ENCODE measurements at places on chromosomes 16 and 17.

DNA sequence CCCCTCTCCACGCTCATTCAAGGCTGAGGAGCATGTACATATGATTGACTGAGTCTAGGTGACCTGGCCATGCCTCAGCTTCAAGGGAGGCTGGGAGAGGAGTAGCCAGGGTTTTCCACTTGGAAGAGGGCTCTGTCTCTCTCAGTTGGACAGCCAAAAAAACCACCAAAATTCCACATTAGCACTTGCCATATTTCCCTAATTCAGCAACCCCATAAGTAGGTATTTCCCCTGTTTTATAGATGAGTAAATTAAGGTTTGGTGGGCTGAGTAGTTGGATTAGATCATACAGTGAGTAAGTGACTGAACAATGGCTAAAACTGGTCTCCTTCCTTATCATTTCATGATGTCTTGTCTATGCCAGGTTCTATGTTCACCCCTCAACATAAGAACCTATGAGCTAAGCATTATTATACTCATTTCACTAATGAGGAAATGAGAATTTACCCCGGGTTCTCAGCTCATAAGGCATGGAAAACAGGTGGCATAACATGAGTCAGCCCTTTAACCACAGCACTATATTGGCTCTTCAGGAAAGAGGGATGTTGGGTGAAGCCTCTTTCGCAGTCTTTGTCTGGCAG is 68.0 kb upstream of the GAS7 start:
- no peak for DNase-seq

GRCh38 chr16:17412791-17413190 is 58.0 kb downstream of the XYLT1 start:
- DNase-seq = no peak

DNA sequence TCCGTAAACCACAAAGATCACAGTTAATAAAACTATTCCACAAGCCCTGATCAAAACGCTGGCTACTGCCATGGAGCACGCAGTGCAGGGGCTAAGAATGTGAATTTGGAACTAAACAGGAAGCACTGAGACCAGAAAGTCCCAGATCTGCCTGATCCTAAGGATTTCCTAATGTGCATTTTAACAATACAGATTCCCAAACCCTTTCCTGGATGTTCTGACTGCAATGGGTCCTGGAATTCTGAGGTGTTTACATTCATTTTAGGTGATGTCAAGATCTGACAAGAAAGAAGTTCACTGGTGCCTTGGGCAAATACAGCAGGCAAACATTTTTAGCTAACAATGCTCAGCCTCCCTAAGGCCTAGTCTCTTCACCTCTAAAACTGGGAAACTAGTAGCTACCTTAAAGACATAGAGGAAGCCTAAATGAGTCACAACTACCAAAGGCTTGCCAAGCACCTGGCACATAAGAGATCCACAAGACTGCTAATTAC is 10.3 kb downstream of the NSMCE1 start:
- DNase-seq = no peak

DNA sequence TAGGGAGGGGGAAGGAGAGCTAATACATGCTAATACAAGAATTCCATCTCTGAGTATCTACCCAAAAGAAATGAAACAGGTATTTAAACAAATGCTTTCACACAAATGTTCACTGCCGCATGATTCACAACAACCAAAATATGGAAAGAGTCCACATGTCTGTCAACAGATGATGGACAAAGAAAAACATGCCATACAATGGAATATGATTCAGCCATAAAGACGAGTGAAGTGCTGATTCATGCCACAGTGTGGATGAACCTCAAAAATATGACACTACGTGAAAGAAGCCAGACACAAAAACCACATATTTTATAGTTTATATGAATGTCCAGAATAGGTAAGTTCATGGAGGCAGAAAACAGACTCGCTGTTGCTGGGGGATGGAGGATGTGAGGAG is 321.4 kb downstream of the FOXL1 start:
- DNase-seq = no peak

DNA sequence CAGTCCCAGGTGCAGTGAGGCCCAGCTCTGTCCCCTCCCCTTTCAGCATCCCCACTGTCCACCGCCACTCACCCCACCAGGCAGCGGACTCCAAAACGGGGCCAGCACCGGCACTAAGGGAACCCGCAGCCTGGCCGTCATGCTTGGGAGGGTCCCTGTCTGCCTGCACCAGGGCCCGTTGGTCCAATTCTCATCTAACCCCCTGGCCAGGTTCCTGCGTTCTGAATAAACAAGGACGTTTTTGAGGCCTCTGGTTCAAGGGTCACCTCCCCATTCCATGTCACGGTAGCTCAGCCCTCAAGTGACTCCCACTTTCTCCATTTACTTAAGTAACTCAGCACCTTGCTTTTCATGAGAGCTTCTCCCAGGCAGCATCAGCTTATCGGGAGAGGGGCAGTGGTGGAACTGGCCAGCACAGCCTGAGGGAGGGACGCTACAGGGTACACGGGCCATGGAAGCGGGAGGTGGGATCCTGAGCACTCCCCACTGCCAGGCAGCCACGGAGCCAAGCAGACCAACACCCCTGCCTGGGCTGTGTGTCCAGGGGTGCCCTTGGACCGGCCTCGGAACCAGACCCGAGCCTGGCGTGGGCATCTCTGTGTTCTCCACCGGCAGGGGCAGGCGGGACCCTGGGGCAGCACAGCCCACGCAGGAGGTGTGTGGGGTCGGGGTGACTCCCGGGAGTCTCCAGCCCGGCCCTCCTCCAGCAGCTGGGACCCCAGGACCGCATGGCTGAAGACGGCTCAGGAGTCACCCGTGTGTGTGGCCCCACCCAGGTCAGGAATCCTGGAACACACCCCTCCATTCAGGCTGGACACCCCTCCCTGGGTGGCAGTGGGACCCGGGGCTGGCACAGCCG is 74.9 kb upstream of the GNG13 start:
- DNase-seq = no peak

DNA sequence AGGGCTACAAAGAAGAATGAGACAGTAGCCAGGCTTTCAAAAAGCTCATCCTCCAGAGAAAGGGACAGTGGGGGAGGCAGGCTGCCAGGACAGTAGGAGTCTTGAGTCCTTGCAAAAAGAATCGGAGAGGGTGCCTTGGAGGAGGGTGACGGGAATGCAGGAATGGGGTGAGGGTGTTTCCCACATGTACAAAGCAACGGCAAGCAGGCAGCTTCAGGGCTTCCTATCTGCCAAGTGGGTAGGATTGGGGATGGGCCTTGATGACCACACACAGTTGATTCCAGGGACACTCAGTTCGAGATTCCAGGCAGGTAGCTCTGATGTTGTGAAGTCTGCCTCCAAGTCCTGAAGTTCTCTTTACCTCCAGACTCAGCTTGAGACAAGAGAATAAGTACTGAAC is 54.4 kb downstream of the C17orf67 start:
- DNase-seq = no peak

DNA sequence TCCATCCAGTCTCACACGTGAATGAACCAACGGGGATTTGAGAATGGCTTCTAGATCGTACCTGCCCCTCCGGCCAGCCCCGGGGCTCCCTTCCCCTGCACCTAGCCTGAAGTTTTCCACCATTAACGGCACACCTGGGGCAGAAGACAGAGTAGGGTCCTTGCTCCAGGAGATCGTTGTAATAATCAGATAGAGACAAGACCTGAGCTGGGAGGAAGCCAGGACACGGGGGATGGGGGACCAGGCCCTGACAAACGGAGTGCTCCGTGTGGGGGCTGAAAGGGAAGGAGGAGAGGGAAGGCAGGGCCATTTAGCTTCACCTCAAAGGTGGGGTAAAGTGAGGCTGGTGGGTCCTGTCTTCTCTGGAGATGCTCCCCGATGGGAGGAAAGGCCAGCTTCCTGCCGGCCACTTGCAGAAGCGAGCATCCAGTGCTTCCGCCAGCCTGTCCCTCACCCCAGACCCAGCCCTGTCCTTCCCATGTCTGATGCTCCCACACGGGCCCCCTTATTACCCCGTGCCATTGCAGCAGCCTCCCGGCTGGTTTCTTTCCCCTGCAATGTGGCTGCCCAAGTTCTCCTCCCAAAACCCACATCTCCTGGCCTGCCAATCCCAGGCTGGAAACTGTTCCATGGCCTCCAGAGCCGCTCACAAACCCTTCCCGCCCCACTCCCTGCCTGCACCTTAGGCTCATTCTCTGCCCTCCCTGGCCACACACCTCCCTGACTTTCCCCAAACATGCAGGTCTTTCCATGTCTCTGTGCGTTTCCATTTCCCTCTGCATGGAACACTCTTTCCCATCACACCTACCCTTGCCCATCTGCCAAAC is 79.3 kb downstream of the MRC2 start:
- DNase-seq = no peak
